ENCODE measurements at places on chromosomes 6 and 20. TPM values are rescaled to one million over a fixed set of nuclear protein-coding genes. Genes with fewer than 3 reads are reported as not detected.

The ANKRD66 gene
- 2.3 TPM for total RNA-seq

The RIMS1 gene
- not detected for total RNA-seq

The SLC17A9 gene
- total RNA-seq: 0.26 TPM

The RBM12 gene
- 9.5 TPM for total RNA-seq

The PRSS16 gene
- total RNA-seq: 0.88 TPM

The SIRPD gene
- not detected for total RNA-seq

The ZSCAN26 gene
- total RNA-seq: 30.5 TPM

The C20orf141 gene
- not detected for total RNA-seq

The POM121L2 gene
- total RNA-seq: not detected

The ZNF165 gene
- total RNA-seq: not detected

The EYS gene
- total RNA-seq: not detected

The PROKR2 gene
- not detected for total RNA-seq

The ZCCHC3 gene
- total RNA-seq: 56.7 TPM

The PAX1 gene
- total RNA-seq: not detected

The AFDN gene
- 210 TPM for total RNA-seq

The ADGRF4 gene
- total RNA-seq: not detected

The DDO gene
- 0.97 TPM for total RNA-seq

The LGSN gene
- total RNA-seq: not detected

The GMPR gene
- 1.5 TPM for total RNA-seq

The PHACTR3 gene
- total RNA-seq: 0.55 TPM

The OVOL2 gene
- 2.4 TPM for total RNA-seq

The HAO1 gene
- not detected for total RNA-seq

The PTK6 gene
- under 0.01 TPM for total RNA-seq

The OR2J3 gene
- total RNA-seq: not detected

The GGT7 gene
- 7.4 TPM for total RNA-seq

The ARMH2 gene
- not detected for total RNA-seq

The GRM1 gene
- not detected for total RNA-seq

The BPIFA1 gene
- total RNA-seq: not detected

The BNIP5 gene
- not detected for total RNA-seq

The CPNE5 gene
- 33.8 TPM for total RNA-seq

The ULBP3 gene
- 0.61 TPM for total RNA-seq

The KHDC1L gene
- not detected for total RNA-seq
